ENCODE measurements at places on chromosomes 5 and 9. TPM values are rescaled to one million over a fixed set of nuclear protein-coding genes. Genes with fewer than 3 reads are reported as not detected.

DNA sequence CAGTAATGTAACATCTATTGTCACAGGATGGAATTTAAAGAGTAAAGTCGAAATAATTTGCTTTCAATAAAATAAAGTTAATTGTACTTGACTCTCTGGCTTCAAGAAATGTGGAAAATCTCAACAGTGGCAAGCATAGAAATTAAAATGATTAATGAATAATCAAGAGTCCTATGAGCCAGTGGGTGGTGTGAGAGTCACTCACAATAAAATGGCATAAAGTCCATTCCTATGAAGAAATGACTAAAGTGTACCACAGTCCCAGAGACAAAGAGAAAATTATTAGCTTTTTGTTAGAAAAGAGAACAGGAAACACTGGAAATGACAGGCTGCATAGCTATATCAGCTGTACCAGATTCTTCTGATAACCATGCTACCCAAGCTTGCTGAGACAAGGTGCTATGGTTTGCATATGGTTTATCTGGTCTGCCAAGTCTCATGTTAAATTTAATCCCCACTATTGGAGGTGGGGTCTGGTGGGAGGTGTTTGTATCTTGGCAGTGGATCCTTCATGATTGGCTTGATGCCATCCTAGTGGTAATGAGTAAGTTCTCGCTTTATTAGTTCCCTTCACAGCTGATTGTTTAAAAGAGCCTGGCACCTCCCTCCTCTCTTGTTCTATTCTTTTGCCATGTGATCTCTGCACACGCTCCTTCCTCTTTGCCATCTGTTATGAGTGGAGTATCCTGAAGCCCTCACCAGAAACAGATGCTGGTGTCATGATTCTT lies 647.7 kb upstream of the ITGA1 start:
- no peak for DNase-seq

DNA sequence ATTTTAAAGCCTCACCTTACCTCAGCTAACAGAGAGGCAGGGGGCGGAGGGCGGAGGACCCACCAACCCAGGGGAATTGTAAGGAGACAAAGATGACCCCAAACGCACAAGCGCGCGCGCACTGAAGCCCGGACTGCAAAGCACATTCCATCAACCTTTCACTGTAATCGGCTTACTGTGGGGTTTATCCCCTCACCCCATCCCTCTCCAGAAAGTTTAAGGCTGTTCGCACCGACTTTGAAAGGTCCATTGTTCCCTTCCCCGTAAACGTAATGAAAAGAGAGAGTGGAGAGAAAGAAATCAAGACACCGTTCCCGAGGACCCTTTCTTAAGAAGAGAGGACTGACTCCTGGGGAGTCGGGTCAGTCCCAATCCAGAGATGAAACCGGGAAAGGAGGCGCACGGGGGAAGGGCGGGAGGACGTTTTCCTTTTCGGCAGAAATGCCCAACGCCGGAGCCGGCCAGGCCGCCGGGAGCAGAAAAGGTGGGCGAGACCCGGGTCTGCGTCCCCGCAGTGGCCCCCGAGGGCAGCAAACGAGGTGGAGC lies 464 bp downstream of the CEMIP2 start:
- DNase-seq, result peak; percentile 31

CLIC3 gene
- 0.52 TPM for total RNA-seq

FCHSD1 gene
- 10.1 TPM for total RNA-seq
